Left ventricle myocardium superior (tissue), 1 donor: ENCODE measurements at places on chromosomes 13 and 19. TPM values are rescaled to one million over a fixed set of nuclear protein-coding genes. Genes with fewer than 3 reads are reported as not detected.

- no peak for DNase-seq
These were observed 899.8 kb downstream of the GPC5 start for GRCh38 chr13:92297971-92298942.

GRCh38 chr19:4987692-4988370 is 18.9 kb downstream of the KDM4B start:
- peak; percentile 26 for DNase-seq

DNA sequence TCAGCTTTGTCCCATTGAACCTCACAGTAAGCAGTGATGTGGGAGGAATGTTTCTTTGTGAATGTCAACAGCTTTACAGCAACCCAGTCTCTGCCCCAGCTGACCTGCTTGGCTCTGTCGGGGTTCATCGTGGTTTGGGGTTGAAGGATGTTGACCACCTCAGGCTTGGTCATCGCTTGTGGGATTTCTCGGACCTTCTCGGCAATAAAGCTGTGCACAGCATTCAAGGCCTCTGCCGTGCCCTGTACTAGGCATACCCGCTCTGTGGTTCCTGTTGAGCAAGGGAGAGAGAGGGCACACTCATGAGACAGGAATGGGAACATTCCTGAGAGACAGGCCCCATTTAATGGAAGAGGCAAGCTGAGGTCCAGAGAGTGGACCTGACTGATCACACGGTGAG is 20.0 kb downstream of the NOVA2 start:
- no peak for DNase-seq

- DNase-seq, result no peak
These were observed 5.0 kb upstream of the IGSF23 start for GRCh38 chr19:44608391-44608821.

GRCh38 chr13:67101730-67102467 is 128.2 kb downstream of the PCDH9 start:
- no peak for DNase-seq

GRCh38 chr13:85316506-85317025 is 482.7 kb downstream of the SLITRK6 start:
- no peak for DNase-seq

DNA sequence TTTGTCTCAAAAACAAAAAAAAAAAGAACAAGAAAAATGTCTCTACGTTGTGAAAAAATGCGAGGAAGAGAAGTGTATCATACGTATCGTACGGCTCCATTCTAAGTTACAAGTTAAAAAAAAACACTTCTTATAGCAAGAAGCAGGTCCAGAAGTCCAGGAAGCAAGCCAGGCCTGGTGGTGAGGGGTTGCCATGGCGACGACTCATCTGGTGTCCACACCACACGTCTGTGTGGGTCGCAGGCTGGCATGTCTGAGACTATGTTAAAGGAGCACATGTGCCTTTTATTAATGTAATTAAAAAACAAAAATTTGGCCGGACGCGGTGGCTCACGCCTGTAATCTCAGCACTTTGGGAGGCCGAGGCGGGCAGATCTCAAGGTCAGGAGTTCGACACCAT is 5.9 kb downstream of the MED16 start:
- peak; percentile 20 for DNase-seq

DNA sequence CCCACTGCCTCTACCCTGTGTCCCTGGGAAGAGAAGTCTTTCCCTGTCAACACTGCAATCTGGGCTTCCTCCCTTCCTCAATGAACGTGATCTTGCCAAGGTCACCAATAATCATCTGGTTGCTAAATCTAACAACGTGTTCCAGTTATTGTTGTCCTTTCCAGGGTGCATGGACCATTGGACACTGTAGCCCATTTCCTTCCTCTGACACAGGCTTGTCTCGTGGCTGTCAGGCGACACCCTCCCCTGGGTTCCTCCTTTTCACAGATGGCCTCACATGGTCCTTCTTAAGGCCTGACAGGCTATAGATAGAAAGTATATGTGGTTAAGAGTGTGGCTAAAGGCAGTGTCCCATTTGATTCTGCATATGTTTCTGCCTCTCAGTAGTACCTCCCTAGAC is 67.7 kb upstream of the STARD13 start:
- DNase-seq, result peak; percentile 49

GRCh38 chr19:8573316-8573715 is 3.9 kb downstream of the MYO1F start:
- no peak for DNase-seq

- DNase-seq, result no peak
These were observed 334.0 kb downstream of the DIAPH3 start for GRCh38 chr13:59829690-59830089.

DNA sequence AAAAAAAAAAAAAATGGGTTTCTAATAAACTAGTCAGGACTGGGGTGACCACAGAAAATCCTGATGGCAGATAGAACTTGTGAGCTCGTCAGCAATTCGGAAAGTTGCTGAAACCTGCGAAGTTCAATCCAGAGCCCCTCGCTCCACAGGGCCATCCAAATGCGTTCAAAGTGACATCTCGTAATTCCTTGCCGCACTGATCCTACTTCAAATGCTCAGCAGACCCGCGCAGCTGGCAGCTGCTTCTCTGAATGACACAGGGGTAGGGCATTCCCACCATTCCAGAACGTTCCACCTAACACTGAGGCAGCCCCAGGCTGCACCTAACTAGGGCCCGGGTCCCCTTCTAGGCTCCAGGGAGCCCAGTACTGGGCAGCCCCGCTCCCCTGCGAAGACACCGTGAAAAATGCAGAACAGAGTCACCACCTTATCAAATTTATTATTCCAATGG is 4.8 kb upstream of the DAPK3 start:
- DNase-seq, result no peak

DNA sequence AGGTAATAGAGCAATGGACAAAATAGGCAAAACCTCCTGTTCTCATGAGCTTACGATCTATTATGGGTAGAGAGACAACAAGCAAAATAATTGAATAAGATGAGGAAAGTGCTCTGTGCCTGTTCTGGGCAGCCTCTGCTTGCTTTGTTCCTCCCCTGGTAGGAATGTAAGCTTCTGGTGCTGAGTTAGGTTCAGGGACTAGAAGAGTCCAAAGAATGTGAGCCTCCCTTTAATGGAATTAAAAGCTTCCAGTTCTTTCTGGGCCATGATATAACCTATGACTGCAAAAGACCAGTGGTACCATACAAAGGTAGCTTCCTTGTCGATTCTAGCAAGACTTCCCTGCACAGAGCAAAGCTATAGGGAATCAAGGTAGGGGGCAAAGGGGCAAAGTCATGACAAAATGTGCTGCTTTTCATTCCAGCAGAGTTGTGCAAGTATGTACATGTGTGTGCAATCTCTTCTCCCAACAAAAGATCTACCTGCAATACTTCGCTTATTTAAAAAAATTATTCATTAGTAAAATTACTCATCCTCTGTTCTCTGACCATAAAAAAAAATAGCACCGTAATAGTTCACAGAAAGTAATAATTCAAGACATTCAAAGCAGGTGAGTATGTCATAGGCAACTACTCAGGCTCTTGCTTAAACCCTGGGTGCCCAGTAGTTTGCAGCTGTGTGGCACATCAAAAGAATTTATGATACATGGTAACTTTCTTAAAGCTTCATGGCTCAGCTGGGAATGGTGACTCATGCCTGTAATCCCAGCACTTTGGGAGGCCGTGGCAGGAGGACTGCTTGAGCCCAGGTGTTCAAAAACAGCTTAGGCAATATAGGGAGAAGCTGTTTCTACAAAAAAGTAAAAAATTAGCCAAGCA is 21.4 kb downstream of the ACOD1 start:
- no peak for DNase-seq

- DNase-seq, result no peak
These were observed 560.9 kb upstream of the PCDH9 start for GRCh38 chr13:67791047-67791446.

DNA sequence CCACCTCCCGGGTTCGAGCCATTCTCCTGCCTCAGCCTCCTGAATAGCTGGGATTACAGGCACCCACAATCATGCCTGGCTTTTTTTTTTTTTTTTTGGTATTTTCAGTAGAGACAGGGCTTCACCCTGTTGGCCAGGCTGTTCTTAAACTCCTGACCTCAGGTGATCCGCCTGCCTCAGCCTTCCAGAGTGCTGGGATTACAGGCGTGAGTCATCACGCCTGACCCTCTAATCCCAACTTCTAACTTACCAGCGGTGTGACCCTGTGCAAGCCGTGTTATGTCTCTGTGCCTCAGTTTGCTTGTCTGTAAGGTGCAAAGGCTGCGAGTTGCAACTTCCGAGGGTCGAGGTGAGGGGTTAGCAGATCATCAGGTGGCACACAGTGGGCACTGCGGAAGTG is 17.3 kb downstream of the ZSWIM4 start:
- no peak for DNase-seq

DNA sequence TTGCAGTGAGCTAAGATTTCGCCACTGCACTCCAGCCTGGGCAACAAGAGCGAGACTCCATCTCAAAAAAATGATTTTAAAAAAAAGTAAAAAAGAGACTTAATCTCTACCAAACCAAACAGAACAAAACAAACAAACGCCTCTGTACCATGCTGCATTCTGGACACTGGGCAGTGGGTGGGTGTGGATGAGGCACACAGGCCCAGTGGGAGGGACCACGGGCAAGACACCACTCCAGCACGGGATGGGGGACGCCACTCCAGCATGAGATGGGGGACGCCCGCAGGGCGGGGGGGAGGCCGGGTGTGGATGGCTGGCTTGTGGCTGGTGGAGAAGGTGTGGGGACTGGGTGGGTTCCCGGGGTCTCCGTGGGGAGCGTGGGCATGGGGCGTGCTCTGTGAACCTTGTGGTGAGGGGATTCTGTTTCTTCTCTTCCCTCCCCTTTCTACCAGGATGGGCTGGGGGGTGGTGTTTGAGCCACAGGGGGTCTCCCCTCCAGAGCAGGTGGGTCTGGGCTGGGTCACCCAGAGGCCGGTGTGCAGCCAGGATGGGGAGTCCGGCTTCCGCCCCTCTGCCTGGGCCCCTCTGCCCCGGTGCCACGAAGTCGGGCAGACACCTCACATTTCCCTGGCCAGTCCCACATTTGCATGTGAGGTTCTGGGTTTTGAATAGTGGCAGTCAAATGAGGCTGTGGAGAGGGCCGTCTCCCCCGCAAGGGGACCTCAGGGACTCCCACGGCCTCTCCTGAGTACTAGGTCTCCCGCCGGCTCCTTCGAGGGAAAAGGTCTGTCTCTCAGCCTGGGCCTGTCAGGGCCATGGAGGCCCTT is 23.9 kb upstream of the MATK start:
- DNase-seq, result no peak

DNA sequence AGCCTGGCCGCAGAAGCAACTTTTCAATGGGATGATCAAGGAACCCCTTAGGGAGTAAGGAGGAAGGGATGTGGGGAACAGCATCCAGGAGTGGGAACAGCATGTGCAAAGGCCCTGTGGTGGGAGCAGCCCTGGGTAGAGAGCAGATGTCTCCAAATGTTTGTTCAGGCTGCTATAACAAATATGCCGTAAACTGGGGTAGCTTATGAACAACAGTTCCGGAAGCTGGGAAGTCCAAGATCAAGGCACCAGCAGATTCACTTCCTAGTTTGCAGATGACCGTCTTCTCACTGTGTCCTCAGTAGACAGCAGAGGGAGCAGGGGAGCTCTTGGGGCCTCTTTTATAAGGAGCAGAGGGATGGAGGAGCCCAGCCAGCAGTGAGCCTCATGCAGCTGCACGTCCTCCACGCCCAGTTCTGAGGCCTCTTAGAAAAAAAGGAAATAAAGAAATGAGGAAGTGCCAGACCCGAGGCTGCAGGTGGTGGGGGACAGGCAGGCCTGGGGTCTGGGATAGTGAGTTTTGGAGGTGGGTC is 4.2 kb upstream of the LRRC25 start:
- DNase-seq, result peak; percentile 67

The SGCG gene
- total RNA-seq, result 80.2 TPM

The SEMA6B gene
- total RNA-seq, result 15.7 TPM

The FCAR gene
- total RNA-seq, result 0.32 TPM

The ARHGAP33 gene
- 4.2 TPM for total RNA-seq

The LGI4 gene
- total RNA-seq, result 9.0 TPM

The KASH5 gene
- total RNA-seq, result not detected

The THSD8 gene
- total RNA-seq, result 2.2 TPM

The TGFBR3L gene
- 11.4 TPM for total RNA-seq

The CDK8 gene
- total RNA-seq, result 11.7 TPM

The DCT gene
- total RNA-seq, result 0.12 TPM

The SRRM5 gene
- 0.20 TPM for total RNA-seq

The SYCN gene
- total RNA-seq, result not detected
